ENCODE measurements at places on chromosomes 12 and 14.

DNA sequence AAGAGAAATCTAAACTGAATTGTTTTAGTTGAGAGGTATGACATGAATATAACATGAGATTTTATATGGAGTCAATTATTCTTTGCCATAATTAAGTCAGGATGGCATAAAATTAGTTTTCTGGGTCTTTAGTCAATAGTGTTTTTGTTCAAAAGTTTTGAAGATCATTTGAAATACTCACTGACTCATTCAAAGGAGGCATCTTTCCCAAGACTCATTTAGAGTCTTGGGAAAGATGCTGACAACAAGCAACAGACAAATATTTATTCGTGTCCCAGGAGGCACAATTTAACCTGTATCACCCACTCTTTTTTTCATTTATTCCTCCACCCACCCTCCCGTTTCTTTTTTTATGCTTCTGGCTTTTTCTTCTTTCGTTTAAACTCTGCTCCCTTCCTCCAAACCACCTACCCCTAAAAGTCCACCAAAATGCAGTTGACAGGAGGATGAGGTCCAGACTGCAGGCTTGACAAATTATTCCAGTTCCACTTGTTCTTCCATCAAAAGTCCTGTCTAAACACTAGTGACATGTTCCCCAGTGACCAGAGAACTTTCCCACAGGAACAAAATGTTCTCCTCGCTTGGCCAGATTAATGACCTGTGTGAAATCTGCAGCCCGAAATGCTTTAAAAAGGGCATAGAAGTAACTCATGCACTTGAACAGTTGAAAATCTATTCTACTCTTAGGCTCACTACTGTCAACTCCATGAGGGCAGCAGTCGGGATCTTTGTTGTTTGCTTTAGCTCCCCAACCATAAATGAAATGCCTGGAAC, 43.3 kb upstream of the CSRP2 start:
- DNase-seq: no peak

GRCh38 chr14:93027810-93028723, 87.7 kb downstream of the ITPK1 start:
- DNase-seq: no peak

DNA sequence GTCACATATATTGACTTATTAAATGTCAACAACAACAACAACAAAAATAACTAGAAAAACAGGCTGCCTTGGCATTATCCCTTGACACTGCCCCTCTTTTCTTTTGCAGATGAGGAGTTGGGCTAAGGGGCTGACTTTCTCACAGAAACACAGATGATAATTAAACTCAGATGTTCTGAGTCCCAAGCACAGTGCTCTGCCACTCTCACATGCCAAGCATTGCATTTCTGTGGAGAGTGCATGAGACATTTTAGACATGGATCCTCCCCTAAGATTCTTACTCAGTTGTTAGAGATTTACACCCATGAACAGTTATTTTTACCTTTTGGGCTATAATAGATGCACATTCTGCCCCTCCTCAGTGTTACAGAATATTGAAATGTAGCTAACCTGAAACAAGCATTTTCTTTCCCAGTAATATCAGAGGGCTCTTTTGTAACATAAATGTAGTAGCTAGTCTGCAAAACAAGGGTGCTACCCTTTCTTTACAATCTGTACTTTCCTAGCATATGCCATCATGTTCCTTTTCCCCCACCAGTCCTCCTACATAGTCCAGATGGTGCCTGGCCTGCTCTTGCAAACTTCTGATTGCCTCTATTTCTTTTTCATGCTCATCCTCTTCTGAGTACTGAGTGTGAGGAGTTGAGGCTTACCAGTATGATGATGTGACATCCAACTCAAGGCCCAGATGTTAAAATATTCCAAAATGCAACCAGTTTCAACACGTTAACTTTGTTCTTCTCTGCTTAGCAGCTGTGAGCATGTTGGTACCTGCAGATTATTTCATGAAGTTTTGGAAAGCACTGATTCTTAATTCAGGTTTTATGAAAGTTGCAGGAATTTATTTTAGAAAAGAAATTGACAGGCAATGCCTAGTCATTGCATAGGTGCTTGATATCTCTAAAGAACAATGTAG, 125.0 kb upstream of the ATP2B1 start:
- no peak for DNase-seq

- no peak for DNase-seq
Measured at GRCh38 chr12:53062011-53062961, 12.4 kb downstream of the TNS2 start.

- DNase-seq: no peak
Measured at GRCh38 chr12:124345795-124346194, 50.9 kb downstream of the RFLNA start.

- DNase-seq: peak; percentile 21
Measured at GRCh38 chr12:91577586-91578539, 395.2 kb upstream of the DCN start.

- DNase-seq: peak; percentile 72
Measured at GRCh38 chr12:58919231-58920101, 838 bp downstream of the LRIG3 start.

GRCh38 chr12:530821-531220, 71.1 kb downstream of the B4GALNT3 start:
- DNase-seq: no peak

DNA sequence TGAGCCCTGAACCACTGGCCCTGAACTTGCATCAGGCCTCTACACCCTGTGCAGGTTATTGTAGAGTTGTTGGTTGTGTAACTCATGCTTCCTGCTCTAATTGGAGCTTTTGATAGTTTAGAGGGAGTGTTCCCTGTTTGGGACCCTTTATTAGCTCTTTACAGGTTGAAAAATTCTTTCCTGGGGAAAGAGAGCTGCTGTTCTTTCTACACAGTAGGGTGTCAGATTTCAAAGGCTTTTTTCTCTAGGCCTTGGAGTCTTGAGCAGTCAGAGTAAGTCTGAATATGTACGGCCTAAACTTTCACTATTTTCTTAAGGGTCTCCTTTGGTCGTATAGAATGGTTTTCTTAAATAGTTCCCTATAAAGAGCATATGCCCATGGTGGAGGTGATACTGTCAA, 60.8 kb upstream of the NEDD1 start:
- peak; percentile 8 for DNase-seq

- no peak for DNase-seq
Measured at GRCh38 chr14:87837296-87837695, 155.7 kb downstream of the GALC start.

- DNase-seq: no peak
Measured at GRCh38 chr12:68976395-68976841, 43.4 kb upstream of the CPM start.

DNA sequence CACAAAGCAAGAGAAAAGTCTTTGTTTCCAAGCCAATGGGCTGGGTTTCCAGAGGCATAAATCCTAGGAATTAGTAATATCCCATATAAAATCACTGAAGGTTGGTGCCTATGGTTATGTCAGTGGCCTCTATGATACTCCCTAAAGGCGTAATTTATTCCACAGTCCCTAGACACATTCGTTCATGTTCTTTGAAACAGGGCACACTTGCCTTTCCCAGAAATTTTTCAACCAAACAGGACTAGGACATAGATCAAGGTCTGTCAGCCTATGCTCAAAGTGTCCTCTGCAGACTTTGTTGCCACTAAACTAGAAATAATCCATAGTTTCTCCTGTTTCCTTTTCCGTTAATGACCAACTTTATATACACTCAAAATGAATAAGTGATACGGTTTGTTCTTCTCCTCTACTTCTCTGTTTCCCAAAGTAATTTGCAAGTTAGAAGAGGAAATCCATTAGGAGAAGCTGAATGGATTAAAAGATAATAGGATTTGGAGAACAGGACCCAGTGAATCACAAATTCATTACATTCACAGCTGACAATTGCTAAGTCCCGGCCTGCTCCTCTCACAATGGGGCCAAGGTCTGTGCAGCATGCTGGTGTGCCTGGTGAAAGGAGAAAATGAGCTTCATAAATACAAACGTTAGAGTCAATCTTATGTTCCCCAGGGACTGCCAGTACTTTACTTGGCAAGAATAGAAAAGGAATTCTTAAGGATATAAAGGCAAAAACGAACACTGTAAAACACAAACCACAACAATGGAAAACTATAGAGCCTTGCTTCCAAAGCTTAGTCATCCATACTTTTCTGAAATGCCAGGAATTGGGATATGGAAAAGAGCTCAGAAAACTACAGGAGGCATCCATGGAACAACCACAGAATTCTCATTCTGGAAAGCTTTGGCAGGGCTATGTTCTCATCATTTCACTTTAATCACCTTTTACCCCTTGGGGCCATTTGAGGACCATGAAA, 966.2 kb downstream of the NRXN3 start:
- DNase-seq: no peak

DNA sequence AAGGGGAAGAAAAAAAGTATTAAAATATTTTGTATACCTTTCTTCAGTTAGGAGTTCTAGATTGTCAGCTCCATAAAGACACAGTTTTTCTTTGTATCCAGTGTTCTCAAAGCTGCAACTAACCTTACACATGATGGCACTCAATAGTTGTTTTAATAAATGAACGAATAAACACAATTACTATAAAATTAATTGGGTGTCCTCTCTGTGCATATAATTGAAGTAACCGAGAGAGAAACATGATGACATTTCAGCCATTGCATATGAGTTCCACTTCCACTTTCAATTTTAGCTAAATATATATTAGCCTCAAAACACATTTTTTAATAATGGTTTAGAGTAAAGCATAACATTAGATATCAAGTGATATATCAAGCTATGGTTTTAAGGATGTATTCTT, 671.2 kb downstream of the LRFN5 start:
- DNase-seq: no peak

- DNase-seq: no peak
Measured at GRCh38 chr14:91065266-91065665, 4.8 kb upstream of the RPS6KA5 start.

DNA sequence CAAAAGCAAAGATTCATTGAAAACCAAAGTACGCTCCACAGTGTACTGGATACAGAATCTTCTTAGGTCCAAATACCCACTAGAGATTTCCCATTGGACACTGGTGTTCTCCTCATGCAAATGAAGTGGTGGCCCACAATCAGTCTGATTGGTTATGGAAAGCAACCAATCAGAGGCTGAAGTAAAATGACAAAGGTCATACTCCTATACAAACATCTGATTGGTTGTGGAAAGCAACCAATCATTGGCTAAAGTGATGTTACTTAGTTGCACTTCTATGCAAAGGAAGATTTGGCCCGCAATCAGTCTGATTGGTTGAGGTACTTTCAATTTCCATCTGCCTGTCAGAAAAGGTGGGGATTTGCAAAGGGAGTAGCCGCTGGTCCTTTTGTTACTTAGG, 1.3 kb upstream of the WASHC3 start:
- no peak for DNase-seq

- no peak for DNase-seq
Measured at GRCh38 chr14:99028041-99028440, 244.0 kb downstream of the BCL11B start.

DNA sequence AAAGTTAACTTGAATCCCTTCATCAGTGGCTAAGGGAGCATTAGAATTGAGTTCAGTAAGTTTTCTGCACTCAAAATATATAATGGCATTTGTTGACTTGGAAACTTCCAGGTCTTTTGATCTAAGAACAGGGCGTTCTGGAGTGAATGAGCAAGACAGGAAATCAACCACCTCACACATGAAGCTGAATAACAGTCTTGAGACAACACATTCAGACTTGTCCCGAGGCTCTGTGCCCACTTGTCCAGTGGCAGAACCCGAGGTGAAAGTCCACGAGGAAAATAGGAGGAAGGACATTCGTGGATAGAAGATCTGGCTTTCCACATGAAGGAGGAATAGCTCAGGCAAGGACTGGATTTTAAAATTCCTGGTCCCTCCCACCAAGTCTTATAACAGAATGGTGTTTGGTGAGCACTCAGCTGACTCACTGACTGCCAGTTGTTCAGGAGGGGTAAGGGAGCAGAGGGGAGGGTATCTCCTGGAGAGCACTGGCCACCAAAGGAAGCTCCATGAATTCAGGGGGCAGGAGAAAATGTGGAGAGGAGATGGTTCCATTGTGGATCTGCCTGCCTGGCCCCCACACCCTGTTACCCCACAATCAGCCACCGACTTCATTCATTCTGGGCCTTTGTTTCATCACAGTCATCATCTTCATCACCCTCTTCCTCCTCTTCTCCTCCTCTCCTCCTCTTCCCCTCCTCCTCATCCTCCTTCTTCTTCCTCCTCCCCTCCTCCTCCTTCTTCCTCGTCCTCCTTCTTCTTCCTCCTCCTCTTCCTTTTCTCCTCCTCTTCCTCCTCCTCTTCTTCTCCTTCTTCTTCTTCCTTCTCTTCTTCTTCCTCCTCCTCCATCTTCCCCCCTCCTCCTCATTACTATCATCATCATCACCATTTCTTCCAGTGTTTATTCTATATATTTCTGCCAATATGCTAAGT, 620.1 kb downstream of the MED13L start:
- DNase-seq: peak; percentile 16

- DNase-seq: no peak
Measured at GRCh38 chr12:117622087-117622486, 260.7 kb upstream of the NOS1 start.

DNA sequence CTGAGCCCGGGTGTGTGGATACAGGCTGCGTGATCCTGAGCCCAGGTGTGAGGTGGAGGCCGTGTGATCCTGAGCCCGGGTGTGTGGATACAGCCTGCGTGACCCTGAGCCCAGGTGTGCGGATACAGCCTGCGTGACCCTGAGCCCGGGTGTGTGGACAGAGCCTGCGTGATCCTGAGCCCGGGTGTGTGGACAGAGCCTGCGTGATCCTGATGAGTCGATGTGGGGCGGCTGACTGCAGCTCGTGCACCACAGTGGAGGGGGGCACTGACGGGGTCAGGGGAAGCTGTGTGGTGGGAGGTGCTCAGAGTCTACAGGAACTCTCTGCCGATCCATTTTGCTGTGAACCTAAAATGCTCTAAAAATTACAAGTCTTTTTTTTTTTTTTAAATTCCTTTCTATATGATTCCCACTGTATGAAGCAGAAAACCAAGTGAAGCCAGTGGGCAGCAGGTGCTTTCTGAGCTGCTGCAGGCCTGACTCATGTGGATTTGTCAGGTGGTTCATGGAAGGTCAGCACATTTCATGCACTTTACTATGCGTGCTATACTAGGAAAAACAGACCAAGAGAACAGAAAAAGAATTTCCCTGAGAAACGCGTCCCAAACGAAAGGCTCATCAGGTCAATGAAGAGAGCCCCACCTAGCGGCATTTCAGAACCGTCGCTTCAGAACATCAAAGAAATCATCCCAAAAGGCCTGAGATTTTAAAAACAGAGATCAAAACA, 19.3 kb downstream of the BRF1 start:
- DNase-seq: peak; percentile 67

DNA sequence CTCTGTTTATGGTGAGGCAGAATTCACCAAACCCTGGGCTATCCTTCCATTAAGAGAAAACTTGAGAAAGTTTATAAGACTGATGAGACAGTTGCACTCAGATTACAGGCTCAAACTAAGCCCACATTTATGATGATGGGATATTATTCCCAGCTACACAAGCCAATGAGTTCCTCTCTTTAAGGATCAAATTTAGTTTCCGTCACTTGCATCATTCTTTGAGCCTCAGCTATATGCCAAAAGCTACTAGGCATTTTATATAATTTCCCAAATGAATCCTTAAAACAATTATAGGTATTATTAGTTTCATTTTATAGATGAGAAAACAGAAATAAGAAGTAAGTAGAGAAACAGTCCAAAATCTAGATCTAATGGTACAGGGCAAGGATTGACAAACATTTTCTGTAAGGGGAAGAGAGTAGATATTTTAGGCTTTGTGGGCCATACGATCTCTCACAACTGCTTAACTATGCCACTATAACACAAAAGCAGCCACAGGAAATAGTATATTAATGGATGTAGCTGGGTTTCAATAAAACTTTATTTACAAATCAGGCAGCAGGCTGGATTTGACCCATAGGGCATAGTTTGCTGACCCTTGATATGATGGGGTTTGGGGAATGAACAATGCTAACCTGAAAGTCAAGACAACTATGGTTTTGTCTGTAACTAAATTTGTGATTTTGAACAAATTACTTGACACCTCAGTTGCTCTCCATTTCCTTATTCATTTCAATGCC, 91.8 kb upstream of the PLXNC1 start:
- DNase-seq: no peak
